ENCODE measurements at places on chromosomes 1 and 21.
A peak's percentile ranks its signal among the peaks of the same experiment; 100 is the strongest.

DNA sequence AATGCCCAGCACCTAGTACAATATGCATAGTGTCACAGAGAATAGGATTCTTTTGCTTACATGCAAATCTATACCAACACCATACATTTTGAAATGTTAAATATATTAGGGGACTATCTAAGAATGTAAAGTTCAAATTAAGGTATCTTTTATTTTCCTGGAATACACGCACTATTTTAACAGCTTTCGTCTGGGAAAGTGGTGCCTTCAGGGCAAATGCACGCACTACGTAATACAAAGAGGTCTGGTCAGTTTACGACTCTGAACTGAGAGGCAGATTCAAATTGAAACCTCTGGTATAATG, 931 bp downstream of the FUBP1 start:
- peaks cover 12% of the 10 kb centered on the region for H3K36me3 ChIP-seq
- peaks cover 29% of the 10 kb centered on the region for H3K4me1 ChIP-seq
- no peaks in the 10 kb centered on the region for H3K27me3 ChIP-seq
- no peak for DNase-seq
- peak overlapping the region; percentile 82 for H3K4me3 ChIP-seq
- peak overlapping the region; percentile 99 for H3K27ac ChIP-seq

- H3K36me3 ChIP-seq: no peaks in the 10 kb centered on the region
- no peak overlapping the region for H3K4me3 ChIP-seq
- no peak for DNase-seq
- H3K27ac ChIP-seq: peak overlapping the region; percentile 68
Observed at GRCh38 chr1:8136766-8137165, 110.7 kb upstream of the ERRFI1 start.

GRCh38 chr1:205075642-205076155, 8.6 kb downstream of the TMEM81 start:
- H3K27ac ChIP-seq: no peak overlapping the region
- no peaks in the 10 kb centered on the region for H3K27me3 ChIP-seq
- H3K36me3 ChIP-seq: no peaks in the 10 kb centered on the region

- no peak overlapping the region for H3K27ac ChIP-seq
- H3K4me3 ChIP-seq: no peak overlapping the region
- DNase-seq: no peak
- H3K36me3 ChIP-seq: no peaks in the 10 kb centered on the region
- no peaks in the 10 kb centered on the region for H3K27me3 ChIP-seq
- H3K4me1 ChIP-seq: no peaks in the 10 kb centered on the region
Observed at GRCh38 chr1:87215592-87215991, 113.1 kb upstream of the LMO4 start.

GRCh38 chr1:155130272-155131006, 2.8 kb downstream of the EFNA1 start:
- peak; percentile 67 for DNase-seq
- peaks cover 37% of the 10 kb centered on the region for H3K36me3 ChIP-seq
- peak overlapping the region; percentile 78 for H3K4me3 ChIP-seq
- H3K27ac ChIP-seq: peak overlapping the region; percentile 93
- peaks cover 94% of the 10 kb centered on the region for H3K4me1 ChIP-seq

DNA sequence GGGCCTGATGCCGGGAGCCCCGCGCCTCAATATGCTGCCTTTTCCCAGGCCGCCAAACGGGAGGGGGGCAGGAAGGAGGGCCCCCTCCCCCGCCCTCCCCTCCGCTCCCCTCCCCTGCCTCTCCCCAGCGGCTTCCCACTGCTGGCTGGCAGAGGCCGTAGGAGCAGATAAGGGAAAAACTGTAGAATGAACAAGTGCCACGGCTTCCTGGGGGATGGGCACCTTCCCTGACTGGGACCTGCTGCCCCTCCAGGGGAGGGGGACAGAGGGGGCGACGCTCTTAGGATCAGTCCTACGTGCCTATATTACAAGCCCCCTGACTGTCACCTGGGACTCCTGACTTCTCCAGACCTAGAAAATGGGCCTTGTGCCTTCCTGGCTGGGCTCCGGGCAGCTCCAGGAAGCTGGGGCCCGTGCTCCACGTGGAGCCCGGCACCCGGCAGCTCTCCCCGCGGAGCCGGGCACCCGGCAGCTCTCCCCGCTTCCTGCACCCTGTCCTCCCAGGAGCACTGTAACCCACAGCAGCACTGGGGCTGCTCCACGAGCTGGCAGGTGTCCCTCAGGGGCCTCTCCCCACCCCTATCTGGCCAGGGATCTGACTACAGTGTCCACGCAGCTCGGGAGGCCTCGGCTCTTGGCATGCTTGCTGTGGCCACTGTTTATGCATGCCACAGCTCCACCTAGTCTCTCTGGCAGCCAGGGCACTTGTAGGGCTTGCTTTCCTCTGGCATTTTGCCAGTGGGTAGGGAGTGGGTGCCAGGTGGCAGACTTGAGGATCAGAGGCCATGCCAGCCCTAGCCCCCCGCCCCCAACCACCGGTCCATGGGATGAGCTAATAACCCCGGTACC, 674 bp upstream of the HES5 start:
- no peaks in the 10 kb centered on the region for H3K27me3 ChIP-seq
- peak overlapping the region; percentile 46 for H3K27ac ChIP-seq
- peak overlapping the region; percentile 31 for H3K4me3 ChIP-seq
- no peaks in the 10 kb centered on the region for H3K36me3 ChIP-seq

- H3K36me3 ChIP-seq: no peaks in the 10 kb centered on the region
- no peak overlapping the region for H3K4me3 ChIP-seq
- DNase-seq: peak; percentile 35
Observed at GRCh38 chr1:150564051-150564991, 15.1 kb downstream of the MCL1 start.
